Dermis microvascular lymphatic vessel endothelial cell (primary cell): ENCODE measurements at places on chromosomes 4 and X. TPM values are rescaled to one million over a fixed set of nuclear protein-coding genes. Genes with fewer than 3 reads are reported as not detected.

DNA sequence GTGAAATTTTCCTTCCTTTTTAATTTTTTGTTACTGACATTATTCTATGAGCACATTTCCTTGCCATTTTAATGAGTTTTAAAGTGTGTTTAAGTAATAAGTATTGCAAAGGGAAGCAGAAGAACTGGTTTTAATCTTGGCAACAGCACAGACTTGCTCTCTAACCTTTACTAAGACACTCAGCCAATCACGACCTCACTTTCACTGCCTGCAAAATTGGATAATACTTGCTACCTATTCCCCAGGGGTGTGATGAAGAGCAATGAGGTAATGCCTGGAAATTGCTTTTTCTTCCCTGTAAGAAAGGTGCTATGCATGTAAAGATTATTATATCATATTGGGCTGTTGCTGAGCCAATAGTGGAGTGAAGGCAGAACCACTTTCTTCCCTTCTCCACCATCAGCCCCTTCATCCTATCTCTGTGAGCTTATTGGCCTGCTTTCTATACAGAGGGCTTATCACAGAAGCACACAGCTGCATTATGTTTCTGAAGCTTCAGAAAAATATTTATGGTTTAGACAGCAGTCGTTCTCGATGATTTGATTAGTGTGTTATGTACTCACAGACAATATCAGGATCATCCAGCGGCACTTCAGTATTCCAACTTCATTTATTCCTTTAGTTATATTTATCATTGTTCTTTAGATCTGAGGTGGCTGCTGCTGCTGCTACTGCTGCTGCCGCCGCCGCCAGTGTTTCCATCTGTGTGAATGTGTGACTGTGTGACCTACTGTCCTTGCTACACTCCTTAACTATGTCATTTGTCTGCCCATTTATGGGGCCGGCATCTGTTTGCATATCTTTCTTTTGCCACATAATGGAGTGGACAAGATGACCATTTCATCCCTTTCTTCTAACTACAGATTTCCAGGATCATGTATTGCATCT lies 255.1 kb downstream of the C4orf33 start:
- no peak for DNase-seq

- DNase-seq: no peak
These were observed 19.4 kb downstream of the TRMT44 start for GRCh38 chr4:8459867-8460445.

- DNase-seq: no peak
These were observed 43.7 kb upstream of the SH3KBP1 start for GRCh38 chrX:19931146-19931545.

DNA sequence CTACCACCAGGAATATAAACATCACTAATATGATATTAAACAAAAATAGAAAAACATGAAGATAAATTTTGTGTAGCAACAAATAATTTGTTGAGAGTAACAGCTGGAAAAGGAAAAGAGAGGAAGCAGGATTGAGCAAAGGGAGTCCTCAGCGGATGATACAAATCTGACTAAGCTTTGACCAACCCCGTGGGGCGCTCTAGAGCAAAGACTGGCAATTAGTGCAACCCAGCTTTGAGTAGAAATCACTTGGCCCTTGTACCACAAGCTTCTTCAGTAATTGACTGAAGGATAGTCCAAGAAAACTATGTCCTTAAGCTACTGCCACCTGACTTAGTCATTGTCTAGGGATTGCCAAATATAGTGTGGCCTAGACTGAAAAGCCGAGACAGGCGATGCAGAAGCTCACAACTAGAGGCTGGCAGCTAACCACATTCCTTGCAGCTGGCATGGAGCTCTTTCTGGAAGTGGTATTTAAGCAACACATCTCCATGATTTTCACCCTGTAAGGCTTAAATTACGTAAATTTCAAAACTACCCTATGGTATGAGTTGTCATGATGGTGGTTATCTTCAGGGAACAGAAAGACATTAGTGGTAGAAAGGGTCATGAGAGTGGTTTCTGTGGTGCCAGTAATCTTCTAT lies 396.0 kb downstream of the PDGFC start:
- DNase-seq: no peak

Gene MCF2
- total RNA-seq: under 0.01 TPM in 2 replicates

Gene ADH1A
- not detected in 2 replicates for total RNA-seq

Gene WDR19
- total RNA-seq: 19.0 and 20.9 TPM in 2 replicates

DNA sequence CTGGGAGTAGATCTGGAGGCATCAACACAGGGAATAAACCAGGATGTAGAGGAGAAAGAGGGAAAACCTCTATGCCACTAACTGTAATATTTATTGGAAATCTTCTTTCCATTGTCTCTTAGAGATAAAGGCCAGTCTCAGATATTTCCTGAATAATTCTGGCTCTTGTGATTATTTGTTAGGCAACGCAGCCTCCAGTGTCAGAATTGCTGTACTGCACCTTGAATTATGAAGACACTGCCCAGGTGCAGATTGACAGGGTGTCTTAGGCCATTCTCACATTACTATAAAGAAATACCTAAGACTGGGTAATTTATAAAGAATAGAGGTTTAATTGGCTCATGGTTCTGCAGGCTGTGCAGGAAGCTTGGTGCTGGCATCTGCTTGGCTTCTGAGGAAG lies 100.7 kb upstream of the ZDHHC15 start:
- no peak for DNase-seq

GRCh38 chrX:71147496-71148277 lies 3.0 kb downstream of the NLGN3 start:
- no peak for DNase-seq

Gene HTN3
- not detected in 2 replicates for total RNA-seq

Gene S100P
- total RNA-seq: 0.13 TPM in 1 of 2 replicates, not detected in the other

GRCh38 chr4:72706684-72707083 lies 137.7 kb upstream of the ADAMTS3 start:
- DNase-seq: no peak
